ELF-1 (cell line): ENCODE measurements at places on chromosomes 4 and X.

DNA sequence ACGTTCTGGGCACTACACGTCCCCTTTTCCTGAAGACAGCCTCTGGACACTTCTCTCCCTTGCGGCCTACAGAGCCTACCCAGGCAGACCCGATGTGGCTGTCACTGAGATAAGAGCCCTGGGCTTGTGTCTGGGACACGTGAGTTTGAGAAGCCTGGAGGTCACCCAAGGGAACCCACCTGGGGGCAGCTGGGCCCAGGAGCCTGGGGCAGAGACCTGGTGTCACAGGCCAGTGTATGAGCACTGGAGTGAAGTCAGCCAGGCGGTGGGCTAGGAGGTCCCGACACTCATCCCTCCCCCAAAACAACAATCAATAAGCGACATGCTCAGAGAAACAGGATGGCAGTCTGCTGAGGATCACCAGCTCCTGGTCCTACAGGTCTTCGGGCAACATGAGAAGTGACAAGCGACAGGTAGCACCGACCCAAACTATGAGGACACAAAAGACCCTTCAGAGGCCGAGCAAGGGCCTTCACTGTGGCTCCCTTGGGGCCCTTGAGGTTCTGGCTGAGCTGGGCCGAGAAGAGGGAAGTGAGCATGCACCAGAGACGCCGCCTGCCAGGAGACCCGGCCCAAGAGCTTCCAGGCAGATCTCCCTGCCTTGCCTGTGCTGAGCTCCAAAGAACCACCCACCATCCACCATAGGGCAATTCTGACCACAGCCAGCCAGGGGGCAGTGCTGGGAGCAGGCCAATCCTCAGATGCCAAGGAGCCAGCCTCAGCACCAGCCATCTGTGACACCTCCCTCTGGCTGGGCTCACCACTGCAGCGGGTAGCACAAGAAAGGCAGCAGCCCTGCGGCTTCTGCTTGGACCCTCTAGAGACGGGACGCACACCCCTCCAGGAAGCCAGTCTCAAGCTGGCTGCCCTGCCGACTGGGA lies 11.0 kb upstream of the DUSP9 start:
- DNase-seq, result peak; percentile 90

DNA sequence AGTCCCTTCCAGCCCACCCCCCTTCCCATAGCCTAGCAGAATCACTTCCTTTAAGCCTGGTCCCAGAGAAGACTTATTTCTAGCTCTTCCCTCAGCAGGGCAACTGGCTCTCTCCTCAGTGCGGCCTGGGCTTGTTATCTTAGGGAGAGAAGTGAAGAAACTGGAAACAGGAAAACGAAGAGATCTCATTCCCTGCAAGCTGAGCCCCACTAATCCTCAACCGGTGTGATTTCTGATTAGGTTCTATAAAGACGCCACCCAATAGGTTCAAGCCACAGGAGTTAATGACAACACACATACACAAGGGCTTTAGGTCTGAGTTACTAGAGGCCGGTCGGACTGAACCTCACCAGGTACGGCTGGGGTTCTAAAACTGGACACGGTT lies 3.2 kb downstream of the GSX2 start:
- DNase-seq, result peak; percentile 62

GRCh38 chrX:68433155-68433980 lies at the start of gene OPHN1:
TSS of gene OPHN1 (minus strand) at chrX:68433495. CDS start at chrX:68433020, 475 bp downstream.
- peak; percentile 95 for DNase-seq

DNA sequence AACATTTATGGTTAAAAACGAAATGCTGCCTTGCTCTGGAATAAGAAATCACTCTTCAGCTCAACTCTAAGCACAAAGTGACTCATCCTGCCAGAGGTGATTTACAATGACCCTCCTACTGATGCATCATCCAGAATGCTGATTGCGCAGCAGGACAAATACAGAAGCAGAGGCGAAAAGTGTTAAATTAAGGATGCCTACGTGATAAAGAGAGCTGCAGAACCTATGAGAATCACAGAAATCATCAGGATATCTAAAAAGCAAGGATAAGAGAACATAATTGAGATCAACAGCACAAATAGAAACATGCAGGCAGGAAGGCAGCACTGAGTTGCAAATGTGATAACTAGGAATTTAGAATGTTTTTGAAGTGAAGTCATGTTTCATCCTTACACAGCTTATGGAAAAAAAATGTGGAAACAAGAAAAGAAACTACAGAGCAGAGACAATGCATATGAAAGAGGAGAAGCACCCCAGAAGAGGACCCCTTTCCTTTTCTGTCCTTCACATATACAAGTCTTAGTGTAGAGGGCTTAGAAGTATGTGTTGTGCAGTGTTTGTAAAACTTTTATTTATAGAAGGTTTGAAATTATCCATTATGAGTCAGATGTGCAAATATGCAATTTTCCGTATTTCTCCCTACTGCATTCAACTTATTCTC lies 188.4 kb downstream of the SLC7A11 start:
- DNase-seq, result no peak

DNA sequence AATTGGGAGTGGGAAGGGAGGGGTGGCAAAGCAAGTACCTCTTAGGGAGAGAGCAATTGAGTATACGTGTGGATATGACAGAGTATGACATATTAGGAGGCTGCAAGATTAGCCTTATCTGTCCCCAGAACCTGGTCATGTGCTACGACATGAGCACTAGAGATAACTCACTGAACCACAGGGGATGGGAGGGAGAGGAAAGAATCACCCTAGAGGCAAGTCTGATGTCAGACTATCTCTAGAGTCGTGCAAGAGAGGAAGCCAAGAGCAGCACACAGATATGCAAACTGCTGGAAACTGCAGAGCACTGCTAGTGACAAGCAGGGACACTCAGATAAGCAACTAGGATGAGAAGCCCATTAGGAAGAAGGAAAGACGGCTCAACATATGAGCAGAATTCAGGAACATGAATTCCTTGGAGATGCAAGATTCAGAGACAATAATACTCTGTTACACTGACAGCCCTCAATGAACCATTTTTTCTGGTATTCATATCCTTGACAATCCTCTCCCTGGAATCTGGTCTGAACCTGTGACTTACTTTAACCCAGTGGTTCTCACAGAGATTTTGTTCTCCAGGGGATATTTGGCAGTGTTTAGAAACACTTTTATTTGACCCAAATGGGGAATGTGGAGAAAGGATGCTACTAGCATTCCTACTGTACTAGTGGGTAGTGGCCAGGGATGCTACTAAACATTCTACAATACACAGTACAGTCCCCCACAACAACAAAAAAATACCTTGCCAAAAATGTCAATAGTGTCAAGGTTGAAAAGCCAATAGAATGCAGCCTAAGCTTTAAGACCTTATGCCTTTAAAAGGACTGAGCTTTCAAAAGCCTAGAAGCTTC lies 84.0 kb upstream of the BMP2K start:
- DNase-seq, result peak; percentile 27

DNA sequence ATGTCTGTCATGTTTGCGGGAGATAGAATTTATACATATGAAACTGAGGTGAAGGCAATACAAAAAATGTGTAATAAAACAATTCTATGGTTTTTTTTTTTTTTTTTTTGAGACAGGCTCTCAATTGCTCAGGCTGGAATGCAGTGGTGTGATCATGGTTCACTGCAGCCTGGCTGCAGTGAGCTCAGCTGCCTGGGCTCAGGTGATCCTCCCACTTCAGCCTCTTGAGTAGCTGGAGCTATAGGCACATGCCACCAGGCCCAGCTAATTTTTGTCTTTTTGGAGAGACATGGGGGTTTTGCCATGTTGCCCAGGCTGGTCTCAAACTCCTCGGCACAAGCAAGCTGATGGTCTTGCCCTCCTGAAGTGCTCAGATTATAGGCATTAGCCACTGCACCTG lies 10.1 kb downstream of the RADX start:
- no peak for DNase-seq
